ENCODE measurements at places on chromosomes 5 and 9.

DNA sequence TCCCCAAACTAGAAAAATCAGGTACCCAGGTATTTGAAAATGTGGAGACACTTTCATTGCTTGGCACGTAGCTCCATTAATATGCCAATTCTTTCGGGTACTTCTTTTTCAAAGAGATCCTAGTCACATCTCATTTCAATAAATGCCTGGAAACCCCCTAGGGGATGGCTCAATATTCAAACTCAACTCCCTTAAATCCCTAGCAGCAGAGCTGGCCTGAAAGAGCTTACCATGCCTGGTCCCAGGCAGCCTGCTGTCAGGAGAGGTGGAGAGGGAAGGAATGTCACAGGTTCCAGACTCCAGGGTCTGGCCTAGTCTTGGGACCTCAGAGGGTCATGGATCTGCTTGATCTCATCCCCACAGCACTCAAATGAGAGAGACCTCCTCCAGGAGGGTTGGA is 187.1 kb downstream of the SPOCK1 start:
- DNase-seq: no peak

- DNase-seq: no peak
Observed at GRCh38 chr5:108415726-108416125, 33.8 kb upstream of the FBXL17 start.

GRCh38 chr5:178895615-178896571 is at the start of gene ZFP2:
Gene ZFP2, plus strand, starts transcription at chr5:178895913. Its CDS starts 35,401 bp downstream, at chr5:178931314.
- DNase-seq: peak; percentile 2

DNA sequence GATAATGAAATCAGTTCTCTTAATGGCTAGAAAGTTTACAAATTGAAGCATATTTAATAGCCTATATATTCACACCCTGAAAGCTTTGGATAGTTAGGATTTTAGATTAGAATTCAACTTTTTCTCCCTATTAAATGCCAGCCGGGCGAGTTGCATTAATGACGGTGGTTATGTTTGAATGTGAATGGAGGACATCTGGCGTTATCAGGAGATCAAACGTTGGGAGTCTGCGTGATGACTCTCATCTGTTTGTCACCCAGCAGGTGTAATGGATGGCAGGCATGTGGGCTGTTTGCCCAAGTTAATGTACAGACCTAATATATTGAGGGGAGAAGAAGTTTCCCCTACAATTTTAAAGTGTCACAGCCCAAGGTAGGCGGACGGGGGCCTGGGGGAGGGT is 1227.7 kb upstream of the WWC1 start:
- DNase-seq: no peak

DNA sequence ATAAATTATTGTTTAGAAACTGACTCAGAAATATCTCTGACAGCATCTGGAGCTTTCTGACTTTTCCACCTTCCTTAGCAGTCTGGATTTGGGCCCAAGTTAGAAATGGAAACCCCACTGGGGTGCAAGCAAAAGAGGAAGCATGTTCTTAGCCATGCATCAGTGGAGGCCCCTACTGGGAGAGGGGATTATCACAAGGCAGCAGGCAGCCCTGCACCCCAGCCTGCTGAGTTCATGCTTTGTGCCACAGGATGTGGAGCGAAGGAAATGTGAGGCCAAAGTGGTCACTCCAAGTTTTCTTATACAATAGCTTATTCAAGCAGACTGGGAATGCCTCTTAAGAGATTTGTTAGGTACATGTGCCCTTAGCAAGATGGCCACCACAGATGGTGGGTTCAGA is 146.5 kb upstream of the TLX3 start:
- no peak for DNase-seq

GRCh38 chr9:69554945-69555344 is 117.2 kb downstream of the APBA1 start:
- no peak for DNase-seq

GRCh38 chr9:20477940-20478620 is 144.2 kb downstream of the MLLT3 start:
- DNase-seq: no peak

GRCh38 chr5:110475529-110475928 is 250.9 kb downstream of the TMEM232 start:
- no peak for DNase-seq

DNA sequence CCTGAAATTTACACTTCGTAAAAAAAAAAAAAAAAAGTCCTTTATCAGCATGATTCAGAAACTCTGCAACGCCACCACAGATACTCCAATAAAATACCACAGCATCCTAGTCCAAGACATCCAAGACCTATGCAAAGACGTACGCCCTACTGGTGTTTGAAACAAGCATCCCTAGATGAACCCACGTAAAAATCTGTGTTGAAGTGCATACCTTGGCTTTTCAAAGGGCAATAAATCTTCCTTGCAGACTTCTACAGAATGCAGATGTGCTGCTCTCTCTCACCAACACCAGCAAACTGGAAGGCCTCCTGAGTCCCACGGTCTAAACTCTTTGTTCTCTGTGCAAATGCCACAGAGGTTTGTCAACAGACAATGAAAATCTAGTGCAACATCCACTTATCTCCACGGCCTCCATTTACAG is 38.8 kb downstream of the MYO10 start:
- DNase-seq: no peak

GRCh38 chr9:121896545-121896943 is 196.6 kb downstream of the TTLL11 start:
- no peak for DNase-seq

Measured in NCI-H2029 treated with DMSO at 0.1 percent for 48 hours (cell line).